Activated CD8-positive, alpha-beta memory T cell treated with anti-CD3 and anti-CD28 coated beads, Interleukin-2, amount 50 U/mL, for 4 hours (primary cell): ENCODE measurements at places on chromosomes 11 and 22.

GRCh38 chr11:1162491-1163311 lies 4.9 kb downstream of the MUC5AC start:
- DNase-seq: peak; percentile 10

GRCh38 chr11:32894921-32895320 lies 2.3 kb downstream of the QSER1 start:
- no peak for DNase-seq

GRCh38 chr22:27493796-27494195 lies 307.8 kb downstream of the MN1 start:
- DNase-seq: no peak

- no peak for DNase-seq
These were observed at the start of gene SYNGR1 for GRCh38 chr22:39349967-39350726. Gene SYNGR1, plus strand, starts transcription at chr22:39349991. Its CDS starts 20 bp downstream, at chr22:39350011.

- no peak for DNase-seq
These were observed 89.8 kb downstream of the ALX4 start for GRCh38 chr11:44219830-44220796.

- no peak for DNase-seq
These were observed 5.3 kb downstream of the CSF2RB start for GRCh38 chr22:36918586-36919284.

DNA sequence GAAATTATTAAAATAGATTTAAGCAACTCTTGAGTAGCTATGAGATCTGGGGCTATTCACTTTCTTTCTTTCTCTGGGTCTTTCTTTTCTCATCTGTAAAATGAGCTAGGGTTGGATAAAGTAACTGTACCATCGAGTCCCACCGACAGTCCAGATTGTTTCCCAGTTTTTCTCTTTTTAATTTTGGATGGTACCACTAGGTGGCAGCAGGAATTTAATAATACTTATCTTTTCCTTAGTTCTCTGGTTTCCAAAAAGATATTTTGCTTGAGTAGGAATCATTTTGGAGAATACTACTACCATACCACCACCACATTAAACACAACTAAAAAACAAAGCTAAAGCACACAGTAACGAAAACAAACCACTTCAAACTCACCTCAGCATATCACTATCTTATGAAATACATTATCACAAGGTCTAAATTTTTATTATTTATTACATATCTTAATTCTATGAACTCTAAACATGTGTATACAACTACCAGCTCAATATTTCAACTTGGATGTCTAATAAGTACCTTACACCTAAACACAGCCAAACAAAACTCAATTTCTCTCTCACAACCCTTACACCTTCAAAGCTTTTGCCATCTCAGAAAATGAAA lies 584.0 kb downstream of the KCNA4 start:
- no peak for DNase-seq

GRCh38 chr11:57134284-57134683 lies 47.5 kb upstream of the LRRC55 start:
- no peak for DNase-seq

- no peak for DNase-seq
These were observed 2.0 kb downstream of the TENM4 start for GRCh38 chr11:79438631-79439409.

DNA sequence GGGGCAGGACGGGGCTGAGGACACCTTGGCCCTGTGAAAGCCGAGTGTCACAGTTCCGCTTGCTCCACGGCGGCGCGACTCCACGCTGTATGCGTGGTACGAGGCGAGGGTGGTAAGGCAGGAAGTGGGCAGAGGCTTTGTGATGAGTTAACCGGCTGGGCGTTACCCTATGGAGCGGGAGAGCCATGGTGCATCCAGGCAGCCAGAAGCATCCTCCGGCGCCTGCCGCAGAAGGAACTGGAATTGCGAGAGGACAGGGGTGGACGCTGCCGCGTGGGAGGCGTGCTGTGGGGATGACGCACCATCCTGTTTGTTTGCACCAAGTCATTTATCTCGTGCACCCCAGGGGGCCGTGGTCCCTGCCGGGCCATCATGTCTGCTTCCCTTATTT lies 643.9 kb downstream of the BRD1 start:
- no peak for DNase-seq

- DNase-seq: no peak
These were observed 17.8 kb downstream of the ZBED4 start for GRCh38 chr22:49871482-49871881.

GRCh38 chr11:56659755-56660154 lies 3.7 kb upstream of the OR5AR1 start:
- DNase-seq: no peak

DNA sequence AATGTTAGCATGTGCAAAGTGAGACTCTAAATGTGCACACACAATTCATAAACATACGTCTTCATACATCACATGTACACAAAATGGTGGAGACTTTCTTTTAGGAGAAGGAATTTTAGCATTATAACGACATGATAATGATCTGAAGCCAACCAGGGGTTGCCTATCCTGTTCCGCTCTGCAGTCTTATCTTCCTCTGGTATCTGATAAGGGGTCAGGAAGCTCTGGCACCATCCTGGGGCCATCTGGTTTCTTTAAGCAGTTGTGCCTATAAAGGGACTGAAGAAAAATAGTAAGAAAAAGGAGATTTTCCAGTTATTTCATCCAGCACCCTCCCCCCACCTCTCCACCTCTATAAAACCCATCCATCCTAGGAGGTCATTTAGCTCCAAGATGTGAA lies 5.8 kb upstream of the NUP50 start:
- DNase-seq: no peak

DNA sequence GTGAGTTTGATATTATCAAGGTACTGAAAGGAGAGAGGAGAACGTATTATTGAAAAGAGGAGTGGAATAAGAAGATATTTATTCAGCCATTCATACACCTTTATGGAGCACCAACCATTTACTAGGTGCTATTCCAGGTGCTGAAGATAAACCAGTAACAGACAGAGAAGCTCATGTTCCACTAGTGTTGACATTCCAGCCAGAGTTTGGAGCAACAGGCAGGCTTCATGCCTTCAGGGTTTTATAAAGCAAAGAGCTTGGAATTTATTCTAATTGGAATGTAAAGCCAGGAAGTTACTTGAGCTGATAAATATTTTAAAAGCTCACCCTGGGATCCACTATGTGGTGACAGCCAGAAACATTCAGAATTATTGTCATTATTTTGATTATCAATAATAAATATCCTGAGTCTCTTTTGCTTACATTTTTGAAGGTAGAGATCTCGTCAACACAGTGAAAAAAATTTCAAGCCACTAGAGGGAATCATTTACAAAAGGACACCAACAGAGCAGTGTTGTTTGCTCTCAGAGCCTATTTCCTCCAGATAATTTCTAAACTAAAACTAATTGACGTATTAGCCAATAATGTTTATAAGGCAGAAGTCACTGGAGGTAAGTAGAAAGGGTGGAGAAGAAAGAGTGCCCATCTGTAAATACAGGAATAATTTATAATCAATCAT lies 172.0 kb downstream of the KCNA4 start:
- no peak for DNase-seq

DNA sequence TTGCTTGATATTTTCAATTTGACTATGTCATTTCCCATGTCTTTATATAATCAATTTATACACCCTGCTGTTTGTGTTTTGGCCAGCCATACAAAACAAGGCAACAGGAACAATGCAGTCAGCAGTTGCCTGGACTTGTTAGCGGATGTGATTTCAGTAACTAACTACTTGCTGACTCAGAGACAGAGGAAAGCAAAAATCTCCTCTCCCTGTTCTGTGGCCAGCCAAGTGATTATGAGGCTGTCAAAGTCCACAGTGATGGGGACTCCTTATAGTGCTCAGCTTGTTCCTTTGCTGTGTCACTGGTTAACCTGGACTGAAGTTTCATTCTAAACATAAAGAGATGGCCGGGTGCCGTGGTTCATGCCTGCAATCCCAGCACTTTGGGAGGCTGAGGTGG lies 32.6 kb upstream of the APLP2 start:
- DNase-seq: no peak

GRCh38 chr11:5604896-5605295 lies 8.5 kb downstream of the TRIM6 start:
- no peak for DNase-seq

GRCh38 chr11:117619661-117620060 lies 177.4 kb downstream of the DSCAML1 start:
- no peak for DNase-seq

DNA sequence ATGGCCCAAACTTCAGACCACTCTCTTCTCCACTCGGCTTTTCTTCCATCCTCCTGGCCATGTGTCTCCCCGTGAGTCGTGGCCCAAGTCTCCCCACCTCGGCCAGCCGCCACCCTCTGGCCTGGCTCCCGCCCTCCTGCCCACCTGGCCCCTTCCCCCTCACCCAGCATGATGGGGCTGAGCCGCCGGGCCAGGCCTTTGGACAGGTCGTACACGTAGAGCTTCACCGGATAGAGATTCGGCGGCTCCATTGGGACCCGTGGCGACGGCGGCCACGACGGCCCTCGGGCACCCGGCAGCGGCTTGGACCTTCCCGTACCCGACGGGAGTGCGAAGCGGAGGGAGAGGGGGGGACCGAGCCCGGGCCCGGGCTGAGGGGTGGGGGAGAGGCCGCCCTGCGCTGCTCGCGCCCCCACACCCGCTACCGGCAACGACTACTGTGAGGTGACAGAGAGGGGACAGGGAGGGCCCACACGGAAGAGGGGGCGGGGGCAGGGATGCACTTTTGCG lies at the start of gene DESI1:
DESI1 (minus strand) TSS at position 455 of the 510 bp plus-strand sequence; CDS start at position 251, 204 bp downstream.
- DNase-seq: no peak

GRCh38 chr11:116539836-116540418 lies 232.9 kb downstream of the BUD13 start:
- no peak for DNase-seq

- DNase-seq: no peak
These were observed 850 bp upstream of the MIF start for GRCh38 chr22:23893121-23893944.

- DNase-seq: no peak
These were observed 74.5 kb downstream of the INSC start for GRCh38 chr11:15189189-15189588.

GRCh38 chr11:12901874-12902481 lies 107.1 kb upstream of the RASSF10 start:
- DNase-seq: no peak

DNA sequence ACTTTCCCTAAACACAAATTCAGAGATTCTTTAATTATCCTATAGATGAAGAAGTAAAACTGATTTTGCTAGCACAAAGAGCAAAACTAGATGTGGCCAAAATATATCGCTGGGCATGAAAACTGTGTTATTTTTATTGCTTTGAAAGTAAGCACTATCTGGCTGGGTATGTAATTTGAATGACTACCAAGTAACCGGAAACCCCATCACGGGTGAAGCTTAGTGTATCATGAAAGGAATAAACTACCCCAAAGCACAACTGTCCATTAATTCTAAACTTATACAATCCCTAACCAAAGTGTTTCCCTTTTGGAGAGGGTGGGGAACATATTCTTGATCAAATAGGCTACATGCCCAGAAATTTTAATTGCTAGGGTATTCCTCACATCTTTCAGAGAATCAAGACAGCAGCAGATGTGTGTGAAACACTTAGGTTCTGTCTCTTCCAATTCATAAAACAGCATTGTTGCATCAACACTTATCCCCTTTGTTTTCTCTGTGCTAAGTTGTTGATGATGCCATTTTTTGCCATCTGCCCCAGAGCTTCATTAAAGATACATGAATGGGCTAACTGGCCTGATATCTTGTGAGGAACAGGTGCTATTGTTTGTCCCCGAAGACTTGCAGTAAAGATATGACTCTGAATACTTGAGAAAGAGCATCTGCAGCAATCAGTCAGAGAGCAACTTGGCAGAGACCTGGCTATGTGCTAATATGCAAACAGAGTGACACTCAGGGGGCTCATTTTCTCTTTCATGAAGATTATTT lies 238.2 kb downstream of the SOX6 start:
- DNase-seq: no peak

DNA sequence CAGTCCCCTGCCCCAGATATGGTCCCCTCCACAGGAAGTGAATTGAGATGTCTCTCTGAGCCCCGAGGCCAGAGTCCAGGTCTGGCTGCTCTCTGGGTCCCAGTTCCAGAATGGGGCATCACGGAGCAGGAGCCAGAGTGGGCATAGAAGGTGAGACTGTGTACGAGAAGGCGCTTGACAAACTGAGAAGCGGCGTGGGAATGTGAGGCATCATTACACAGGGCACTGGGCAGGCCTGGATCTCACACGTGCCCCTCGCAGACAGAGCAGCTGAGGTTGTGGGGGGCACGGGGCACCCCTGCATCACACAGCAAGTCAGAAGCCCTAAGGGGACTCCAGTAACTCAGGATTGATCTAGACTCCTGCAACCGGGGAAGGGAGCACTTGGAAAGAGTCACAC lies 9.2 kb downstream of the STARD10 start:
- no peak for DNase-seq

GRCh38 chr22:46389081-46389480 lies 53.6 kb downstream of the TRMU start:
- no peak for DNase-seq

DNA sequence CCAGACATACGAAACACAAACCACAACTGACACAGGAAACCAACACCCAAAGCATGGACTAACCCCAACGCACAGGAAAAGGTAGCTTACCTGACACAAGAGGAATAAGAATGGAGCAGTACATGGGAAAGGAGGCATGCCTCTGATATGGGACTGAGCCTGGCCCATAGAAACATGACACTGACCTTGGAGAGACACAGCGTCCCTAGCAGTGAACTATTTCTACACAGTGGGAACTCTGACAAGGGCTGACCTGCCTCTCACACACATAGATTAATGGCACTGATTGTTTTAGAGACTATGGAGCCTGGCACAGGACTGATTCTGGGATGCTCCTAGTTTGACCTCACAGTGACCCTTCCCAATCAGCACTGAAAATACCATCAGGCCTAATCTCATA lies 12.0 kb downstream of the CCKBR start:
- no peak for DNase-seq

DNA sequence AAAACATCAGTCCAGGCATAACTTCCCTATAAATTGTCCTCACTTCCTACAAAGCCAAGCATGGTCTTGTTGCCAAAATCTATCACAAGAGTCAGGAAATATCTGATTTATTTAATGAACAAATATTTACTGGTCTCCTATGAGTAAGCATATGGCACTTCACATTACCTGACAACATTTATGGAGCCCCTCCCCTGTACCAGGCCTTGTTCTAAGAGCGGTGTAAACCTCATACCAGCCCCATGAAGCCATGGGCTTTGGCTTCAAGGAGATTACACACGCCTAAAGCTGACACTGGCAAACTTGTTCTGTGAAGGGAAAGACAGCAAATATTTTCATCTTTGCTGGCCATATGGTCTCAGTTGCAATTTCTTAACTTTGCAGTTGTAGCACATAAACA lies 43.0 kb upstream of the EIF3D start:
- DNase-seq: no peak

- no peak for DNase-seq
These were observed 34.5 kb upstream of the TEF start for GRCh38 chr22:41347066-41347859.

DNA sequence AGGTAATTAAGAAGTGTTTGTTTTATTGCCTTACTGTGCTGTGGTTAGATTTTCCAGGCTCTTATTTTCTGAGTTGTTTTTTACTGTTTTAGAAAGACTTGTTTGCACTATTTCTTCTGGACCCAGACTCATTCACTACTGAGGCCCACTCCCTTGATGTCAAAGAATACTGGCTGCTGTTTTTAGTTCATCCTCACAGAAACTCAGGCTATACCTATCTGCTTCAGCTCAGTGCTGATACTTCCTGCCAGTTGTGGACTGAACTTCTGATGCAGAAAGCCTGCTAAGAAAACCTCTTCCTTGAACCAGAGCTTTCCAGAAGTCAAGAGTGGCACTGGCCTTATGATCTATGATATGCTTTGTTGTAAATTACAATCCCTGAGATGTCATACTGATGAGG lies 15.9 kb upstream of the PIK3IP1 start:
- no peak for DNase-seq
